ENCODE measurements at places on chromosomes 2 and 18.

GRCh38 chr2:159706385-159706980, 5.8 kb upstream of the MARCHF7 start:
- DNase-seq, result no peak

- peak; percentile 58 for DNase-seq
These were observed 123.0 kb upstream of the THUMPD2 start for GRCh38 chr2:39902103-39902502.

GRCh38 chr2:236676136-236676873, 106.7 kb downstream of the ACKR3 start:
- DNase-seq, result no peak

- peak; percentile 50 for DNase-seq
These were observed 328.2 kb upstream of the COL3A1 start for GRCh38 chr2:188645986-188646385.

DNA sequence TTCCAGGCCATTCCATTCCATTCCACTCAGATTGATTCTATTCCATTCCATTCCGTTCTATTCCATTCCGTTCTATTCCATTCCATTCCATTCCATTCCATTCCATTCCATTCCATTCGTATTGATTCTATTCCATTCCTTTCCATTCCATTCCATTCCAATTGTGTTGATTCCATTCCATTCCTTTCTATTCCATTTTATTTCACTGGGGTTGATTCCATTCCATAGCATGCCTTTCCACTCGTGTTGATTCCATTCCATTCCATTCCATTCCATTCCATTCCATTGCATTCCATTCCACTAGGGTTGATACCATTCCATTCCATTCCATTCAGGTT, 1142.3 kb downstream of the RPIA start:
- DNase-seq, result no peak

- no peak for DNase-seq
These were observed 6.5 kb downstream of the NCAPH start for GRCh38 chr2:96342085-96342484.

DNA sequence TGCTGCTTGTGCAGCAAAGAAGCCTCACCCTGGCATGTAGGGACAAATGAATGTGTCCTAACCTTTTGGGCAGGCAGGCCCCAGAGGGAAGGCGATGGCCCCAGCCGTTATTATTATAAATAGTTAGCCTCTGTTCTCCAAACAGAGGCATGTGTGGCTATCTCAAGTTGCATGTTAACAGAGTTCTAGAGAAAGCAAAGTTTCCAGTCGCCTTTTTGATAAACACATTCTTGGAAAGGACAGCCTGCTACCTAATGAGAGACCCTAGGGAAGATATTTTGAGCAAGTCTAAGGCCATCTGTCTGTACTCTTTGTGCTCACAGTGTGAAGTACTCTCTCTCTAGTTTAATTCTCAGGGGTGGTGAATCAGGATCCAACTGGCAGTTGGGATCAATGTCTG, 97.4 kb upstream of the FHL2 start:
- DNase-seq, result no peak

DNA sequence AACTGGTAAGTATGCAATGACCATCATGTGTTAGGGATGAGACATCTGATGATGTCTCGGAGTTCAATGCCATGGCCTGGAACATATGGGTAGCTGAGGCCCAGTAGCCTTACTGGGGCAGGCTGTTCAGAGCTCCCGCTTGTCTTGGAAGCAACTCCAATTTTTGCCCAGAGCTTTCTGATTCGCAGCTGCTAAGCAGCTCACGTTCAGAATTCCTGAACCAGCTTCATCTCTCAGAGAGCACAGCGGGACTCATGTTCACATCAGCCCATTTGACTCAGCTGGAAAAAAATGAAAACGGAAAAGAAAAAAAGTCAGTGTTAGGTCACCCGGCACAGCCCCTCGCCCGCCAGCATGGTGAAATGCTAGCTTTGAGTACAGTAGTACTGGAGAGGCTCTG, 16.8 kb upstream of the LRATD1 start:
- DNase-seq, result no peak
